ENCODE measurements at places on chromosomes 7 and 10.
A peak's percentile ranks its signal among the peaks of the same experiment; 100 is the strongest.

GRCh38 chr7:106108991-106109390, 3.1 kb downstream of the SYPL1 start:
- no peak for DNase-seq

GRCh38 chr10:101038484-101038883, 7.5 kb downstream of the SFXN3 start:
- no peak for DNase-seq

GRCh38 chr7:108083980-108084379, 46.2 kb downstream of the LAMB4 start:
- no peak for DNase-seq

- peak; percentile 41 for DNase-seq
Observed at GRCh38 chr7:114086537-114086913, 167.7 kb upstream of the PPP1R3A start.

GRCh38 chr7:140079121-140079536, 16.4 kb upstream of the PARP12 start:
- DNase-seq = no peak

GRCh38 chr10:93083743-93084539, 10.2 kb downstream of the CYP26A1 start:
- DNase-seq = peak; percentile 11

DNA sequence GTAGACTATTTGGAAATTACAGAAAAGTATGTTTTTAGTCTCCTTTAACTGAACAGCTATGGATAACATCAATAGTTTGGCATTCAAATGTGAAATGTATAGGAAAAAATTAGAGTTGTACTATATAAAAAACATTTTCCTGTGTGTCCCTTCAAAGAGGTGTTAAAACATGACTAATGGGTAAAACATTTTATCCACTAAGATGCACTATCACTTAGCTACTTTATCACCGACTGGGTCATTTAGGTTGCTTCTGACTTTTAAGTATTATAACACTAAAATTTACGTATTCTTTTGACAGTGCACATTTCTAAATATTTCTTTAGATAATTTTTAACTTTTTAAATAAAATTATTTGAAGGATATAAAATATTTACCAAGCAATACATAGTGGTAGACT, 77.6 kb downstream of the UBE2H start:
- no peak for DNase-seq

- no peak for DNase-seq
Observed at GRCh38 chr10:76133597-76134255, 702.3 kb downstream of the LRMDA start.

DNA sequence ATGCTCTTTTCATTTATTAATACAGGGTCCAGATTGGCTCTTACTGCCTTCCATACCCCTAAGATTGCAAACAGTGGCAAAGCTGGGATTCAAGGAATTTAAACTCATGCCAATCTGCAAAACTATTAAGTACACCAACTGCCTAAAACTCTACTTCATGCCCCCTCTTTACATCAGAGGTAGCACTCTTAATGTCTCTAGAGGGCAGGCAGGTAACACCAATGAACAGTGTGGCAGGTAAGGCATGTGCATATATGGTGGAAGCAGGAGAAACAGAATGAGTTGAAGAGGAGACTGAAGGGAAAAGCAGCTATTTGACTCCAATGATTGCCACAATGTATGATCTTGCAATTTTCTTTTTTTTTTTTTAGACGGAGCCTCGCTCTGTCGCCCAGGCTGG, 156.7 kb downstream of the BTAF1 start:
- no peak for DNase-seq

GRCh38 chr10:260819-261429, 125.7 kb downstream of the ZMYND11 start:
- no peak for DNase-seq

DNA sequence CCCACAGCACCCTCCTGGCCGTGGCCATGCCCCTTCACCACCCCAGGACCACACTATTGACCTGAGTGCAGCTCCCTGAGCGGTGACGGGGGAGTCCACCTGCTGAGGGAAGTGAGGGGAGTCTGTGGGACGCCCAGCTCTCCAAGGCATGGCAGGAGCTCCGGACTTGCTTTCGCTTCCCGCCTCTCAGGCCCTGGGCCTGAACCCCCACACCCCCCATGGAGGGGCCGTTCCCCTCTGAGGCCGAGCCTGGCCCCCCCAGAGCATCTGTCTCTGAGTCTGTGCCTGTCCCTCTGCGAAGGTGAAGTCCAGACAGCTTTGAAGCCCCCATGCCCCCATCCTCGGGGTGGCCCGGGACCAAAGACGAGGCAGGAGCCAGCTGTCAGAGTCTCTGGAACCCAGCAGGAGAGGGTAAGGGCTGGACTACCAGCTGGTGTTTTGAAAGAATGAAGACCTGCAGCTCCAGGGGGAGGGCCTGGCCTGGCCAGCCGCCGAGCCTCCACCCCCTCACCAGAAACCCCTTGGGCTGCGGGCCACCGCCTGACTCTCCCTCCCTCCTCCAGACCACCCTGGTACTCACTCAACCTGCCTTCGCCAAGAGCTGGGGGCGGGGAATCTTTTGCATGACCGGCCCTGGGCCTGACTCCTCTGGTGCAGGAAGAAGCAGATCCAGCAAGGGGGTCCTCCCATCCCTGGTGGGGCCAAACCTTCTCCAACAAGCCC, 114.0 kb downstream of the PDGFA start:
- no peak for DNase-seq

DNA sequence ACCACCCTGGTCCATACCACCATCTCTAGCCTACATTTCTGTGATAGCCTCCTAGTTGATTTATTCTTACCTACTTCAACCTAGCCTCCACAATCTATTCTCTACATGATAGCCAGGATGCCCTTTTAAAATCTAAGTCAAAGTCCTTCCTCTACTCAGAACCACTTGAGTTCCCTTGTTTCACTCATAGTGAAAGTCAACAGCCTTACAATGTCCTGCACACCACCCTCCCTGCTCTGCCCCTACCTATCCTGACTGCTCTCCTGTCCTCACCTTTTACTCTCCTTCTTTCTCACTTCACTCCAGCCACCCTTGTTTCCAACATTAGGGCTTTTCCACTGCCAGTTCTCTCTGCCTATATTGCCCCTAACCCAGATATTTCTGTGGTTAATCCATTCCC, 146.7 kb downstream of the GRM3 start:
- no peak for DNase-seq

- no peak for DNase-seq
Observed at GRCh38 chr10:84270708-84271107, 25.9 kb downstream of the RGR start.

- no peak for DNase-seq
Observed at GRCh38 chr7:138907850-138908249, 73.3 kb downstream of the KIAA1549 start.

- no peak for DNase-seq
Observed at GRCh38 chr7:112346381-112347060, 103.7 kb upstream of the IFRD1 start.

- no peak for DNase-seq
Observed at GRCh38 chr7:121537031-121537430, 140.9 kb upstream of the FAM3C start.

DNA sequence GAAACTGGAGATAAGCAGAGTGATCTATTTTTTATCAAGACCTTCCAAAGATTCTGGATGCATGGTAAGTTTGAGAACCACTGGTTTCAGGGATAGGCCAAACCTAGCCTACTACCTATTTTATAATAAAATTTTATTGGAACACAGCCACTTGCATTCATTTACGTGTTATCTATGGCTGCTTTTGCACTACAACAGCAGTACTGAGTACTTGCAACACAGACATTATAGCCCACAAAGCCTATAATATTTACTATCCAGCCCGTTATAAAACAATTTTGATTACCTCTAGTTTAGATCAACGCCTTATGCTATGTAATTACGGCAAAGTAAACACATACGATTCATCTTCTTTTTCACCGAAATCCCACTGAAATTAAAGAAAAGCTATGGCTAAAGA, 18.4 kb downstream of the STEAP1 start:
- no peak for DNase-seq

- DNase-seq = no peak
Observed at GRCh38 chr10:25388862-25389206, 214.0 kb downstream of the GPR158 start.

GRCh38 chr7:27487509-27487908, 175.2 kb downstream of the HIBADH start:
- DNase-seq = no peak

DNA sequence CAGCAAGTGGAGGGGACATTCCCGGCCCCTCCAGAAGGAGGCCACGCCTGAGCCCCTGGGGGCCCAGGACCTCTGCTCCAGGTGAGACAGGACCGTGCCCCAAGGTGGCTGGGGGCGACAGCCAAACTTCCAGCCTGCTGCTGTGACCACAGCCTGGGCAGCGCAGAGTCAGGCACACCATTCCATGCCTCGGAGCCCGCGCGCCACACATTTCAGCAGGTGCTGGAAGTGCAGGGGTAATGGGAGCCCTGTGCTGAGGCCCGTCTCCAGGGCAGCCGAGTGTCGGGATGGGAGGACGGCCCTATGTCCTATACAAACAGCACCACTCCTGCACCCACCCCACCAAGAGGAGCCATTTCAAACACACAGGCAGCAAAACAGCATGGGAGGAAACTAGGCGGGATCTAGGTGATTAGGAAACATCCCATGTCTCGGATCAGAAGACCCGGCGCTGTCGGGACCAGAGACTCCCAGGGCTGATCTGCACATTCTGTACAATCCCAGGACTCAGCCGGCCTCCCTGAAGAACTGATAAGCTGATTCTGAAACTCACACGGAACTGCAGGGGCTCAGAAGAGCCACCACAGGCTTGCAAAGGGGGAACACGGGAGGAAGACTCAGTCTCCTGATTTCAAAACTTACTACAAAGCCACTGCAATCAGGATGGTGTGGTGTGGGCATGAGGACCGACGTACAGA, 272.3 kb downstream of the ELFN1 start:
- DNase-seq = no peak

GRCh38 chr10:112421731-112422130, 25.0 kb downstream of the ZDHHC6 start:
- DNase-seq = no peak

DNA sequence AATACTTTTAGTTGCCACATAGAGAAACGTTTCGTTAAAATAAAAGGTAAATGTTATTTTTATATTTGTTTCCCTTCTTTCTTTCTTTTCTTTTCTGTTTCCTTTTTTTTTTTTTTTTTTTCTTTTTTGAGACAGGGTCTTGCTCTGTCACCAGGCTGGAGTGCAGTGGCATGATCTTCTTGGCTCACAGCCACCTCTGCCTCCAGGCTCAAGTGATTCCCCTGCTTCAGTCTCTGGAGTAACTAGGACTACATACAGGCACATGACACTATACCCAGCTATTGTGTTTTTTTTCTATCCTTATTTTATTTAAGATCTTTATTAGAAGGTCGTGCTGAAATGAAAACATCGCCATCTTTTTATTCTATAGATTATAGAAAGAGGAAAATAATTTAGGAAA, 661.8 kb upstream of the MBL2 start:
- no peak for DNase-seq

DNA sequence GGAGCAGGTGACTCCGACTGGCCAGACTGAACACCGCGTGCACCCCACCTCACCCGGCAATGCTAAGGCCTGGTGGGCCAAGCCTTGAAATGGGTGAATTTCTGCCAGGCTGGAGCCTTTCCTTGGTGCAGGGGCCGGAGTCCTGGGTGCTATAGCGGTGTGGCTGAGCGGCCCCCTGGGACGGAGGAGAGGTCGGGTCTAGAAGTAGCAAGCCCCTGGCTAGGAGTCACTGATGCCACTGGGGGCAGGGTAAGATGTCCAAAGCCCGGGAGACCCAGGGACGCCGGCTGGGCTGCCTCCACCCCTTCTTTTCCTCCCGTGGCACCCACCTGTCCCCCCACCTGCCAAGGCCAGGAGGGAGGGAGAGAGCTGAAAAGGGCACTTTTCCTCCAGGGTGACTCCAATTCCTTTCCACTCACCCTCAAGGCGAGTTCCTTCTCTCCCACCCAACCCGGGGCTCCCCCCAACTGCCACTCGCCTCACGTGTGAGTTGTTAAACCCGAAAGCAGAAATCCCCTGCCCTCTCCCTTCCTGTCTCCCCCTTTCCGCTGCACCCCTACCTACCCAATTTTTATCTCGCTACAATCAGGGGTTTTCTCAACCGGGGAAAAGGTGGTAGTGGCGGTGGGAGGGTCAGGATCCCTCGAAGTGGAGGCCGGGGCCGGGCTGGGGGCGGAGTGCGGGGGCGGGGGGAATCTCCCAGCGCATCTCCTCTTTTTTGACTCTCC, 6.0 kb upstream of the GATA3 start:
- no peak for DNase-seq

DNA sequence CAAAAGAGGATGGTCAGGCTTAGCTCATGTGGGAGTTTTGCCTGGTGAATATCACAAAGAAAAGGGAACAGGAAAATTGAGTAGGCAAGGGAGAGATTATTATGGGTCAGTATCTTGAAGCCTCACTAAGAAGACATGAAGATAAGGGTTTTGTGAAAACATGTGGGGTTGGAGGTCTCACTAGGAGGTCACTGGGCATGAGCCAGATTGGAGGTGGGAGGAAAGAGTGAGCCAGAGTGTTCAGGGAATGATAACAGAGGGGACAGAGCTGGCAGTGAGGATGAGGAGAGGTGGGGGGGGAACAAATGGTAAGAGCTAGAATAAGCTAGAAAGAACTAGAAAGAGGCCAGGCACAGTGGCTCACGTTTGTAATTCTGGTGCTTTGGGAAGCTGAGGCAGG, 374.3 kb downstream of the GRID1 start:
- DNase-seq = no peak

- peak; percentile 10 for DNase-seq
Observed at GRCh38 chr7:75737856-75738603, 711 bp downstream of the HIP1 start.

GRCh38 chr7:51123322-51124019, 193.1 kb downstream of the COBL start:
- DNase-seq = peak; percentile 93

DNA sequence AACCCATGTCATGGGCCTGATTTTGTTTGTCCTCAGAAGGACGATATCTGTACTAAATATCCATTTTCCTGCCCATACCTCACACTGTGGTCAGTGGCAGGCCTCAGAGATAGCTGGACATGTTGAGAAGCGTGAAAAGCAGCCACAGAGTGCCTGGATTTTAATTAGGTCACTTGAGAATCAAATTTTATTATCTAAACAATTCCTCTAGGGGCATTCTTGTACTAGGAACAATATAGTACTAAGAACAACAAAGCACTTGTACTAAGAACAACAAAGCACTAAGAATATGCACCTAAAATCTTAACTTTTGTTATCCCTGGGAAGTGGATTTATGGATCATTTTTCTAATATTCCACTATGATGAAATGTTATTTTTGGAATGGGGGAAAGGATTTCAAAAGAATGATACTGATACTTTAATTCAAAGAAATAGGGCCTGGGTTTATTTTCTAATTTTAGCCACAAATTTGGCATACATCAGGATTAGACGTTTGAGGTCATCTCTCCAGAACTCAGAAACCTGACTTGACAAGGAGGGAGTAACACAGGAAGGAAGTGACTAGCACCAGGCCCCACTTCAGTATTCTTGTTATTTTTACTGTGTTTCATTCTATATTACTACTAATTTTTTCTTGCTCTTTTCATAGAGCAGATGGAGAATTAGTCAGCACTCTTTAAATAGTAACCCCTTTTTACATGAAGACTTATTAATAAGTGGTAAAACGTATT, 112.2 kb downstream of the EXOC4 start:
- no peak for DNase-seq
